ENCODE measurements at places on chromosomes 11 and 22.

DNA sequence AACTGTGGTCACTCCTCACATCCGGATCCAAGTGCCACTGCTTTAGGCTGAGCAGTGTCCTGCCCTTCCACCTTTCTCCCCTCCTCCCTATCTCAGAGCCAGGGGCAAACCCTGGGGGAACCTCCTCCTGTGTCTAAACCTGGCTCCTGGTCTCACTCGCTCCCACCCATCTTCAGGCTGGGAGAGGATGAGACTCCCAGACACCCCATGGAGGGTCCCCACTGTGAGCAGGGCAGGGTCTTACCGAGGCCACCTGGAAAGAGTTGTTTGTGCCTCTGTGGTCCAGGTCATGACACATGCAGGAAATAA, 93.6 kb downstream of the PDE2A start:
- DNase-seq: no peak

DNA sequence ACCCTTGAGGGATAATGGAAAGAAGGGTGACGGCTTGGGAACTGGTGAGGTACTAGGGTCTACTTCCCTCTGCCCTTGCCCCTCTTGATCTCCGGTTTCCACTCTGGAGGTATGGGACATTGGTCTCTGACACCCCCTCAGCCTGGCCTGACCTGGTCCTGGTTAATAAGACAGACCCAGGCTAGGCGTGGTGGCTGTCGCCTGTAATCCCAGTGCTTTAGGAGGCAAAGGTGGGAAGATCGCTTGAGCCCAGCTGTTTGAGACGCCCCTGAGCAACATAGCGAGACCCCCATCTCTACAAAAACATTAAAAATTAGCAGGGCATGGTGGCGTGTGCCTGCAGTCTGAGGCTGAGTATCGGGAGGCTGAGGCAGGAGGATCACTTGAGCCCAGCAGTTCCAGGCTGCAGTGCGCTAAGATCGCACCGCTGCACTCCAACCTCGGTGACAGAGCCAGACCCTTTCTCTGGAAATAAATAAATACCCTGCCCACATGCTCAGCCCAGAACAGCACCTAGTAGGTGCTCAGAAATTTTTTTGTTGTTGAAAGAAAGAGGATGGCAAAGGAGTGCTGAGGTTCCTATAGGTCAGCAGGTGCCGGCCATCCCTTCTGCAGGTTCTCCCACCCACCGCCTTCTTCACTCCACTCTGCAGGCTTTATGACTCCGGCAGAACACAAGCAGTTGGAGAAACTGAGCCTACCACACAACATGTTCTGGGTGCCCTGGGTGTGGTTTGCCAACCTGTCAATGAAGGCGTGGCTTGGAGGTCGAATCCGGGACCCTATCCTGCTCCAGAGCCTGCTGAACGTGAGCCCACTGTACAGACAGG, 6.3 kb downstream of the BEST1 start:
- DNase-seq: no peak

DNA sequence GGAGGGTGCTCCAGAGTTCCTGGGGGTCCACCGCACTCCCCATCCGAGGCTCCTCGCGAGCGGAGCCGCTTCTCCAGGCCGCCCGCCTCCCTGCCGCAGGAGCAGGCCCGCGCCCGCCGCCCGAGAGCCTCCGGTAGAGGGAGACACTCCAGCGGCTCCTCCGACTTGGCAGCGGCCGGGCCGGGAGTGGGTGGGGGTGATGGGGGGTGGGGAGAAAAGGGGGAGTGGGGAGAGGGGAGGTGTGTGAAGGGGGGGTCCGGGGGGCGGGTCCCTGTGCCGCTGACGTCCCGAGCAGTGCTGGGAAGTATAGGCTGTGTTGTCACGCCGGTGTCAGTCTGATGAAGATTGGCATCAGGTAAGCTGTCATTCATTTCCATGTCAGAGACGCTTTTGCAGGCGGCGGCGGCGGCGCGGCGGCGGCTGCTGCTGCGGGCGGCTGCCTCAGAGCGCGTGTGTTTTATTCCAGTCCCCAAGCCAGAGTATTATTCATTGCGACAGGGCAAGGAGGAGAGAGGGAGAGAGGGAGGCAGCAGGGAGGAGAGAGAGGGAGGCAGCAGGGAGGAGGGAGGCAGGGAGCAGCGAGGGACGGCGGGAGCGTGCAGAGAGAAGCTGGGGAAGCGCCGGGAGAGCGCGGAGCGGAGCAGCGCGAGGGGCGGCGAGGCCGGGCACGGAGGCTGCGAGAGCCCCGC, at the start of gene PKNOX2:
Gene PKNOX2, plus strand, starts transcription at position 330 of the 689 bp plus-strand sequence. CDS start 186,555 bp downstream, outside the sequence.
- no peak for DNase-seq

- no peak for DNase-seq
Measured at GRCh38 chr11:85672105-85672902, 7.4 kb upstream of the CREBZF start.

DNA sequence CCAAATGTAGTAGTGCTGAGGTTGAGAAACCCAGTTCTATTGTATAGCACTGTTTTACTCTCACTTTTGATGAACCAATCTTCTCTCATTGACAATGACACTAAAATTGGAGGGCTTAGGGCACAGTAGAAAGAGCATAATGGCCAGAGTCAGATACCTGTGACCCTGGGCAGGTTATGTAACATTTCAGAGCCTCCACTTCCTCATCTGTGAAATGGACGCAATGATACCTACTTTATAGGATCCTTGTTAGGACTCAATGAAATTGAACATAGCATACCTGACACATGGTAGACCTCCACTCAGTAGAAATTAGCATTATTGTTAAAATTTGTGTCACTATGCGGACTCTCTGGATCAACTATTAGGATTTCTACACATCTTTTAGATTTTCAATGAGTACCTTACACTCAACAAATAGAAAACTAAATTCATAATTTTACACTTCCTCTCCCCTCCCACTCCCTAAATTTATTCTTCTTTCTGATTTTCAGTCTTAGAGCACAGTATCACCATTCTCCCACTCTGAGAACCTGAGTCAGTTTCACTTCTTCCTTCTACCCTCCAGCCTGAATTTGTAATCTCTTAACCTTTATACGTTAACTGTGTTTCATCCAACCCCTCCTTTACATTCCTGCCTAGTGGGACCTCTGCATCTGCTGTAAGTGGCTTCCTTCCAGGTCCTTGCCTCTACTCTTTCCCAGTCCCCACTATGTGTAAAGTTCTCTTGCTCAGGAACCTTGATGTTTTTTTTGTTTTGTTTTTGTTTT, 78.3 kb downstream of the MICAL2 start:
- no peak for DNase-seq

- DNase-seq: no peak
Measured at GRCh38 chr11:119295178-119295577, 21.8 kb downstream of the MCAM start.

Measured in esophagus squamous epithelium (tissue), 5 donors.